ENCODE measurements at places on chromosomes 2 and 18.

- no peak for DNase-seq
Observed at GRCh38 chr2:190486037-190486623, 48.4 kb downstream of the NEMP2 start.

GRCh38 chr2:101003278-101003775, 1.2 kb downstream of the RPL31 start:
- DNase-seq = no peak

- DNase-seq = no peak
Observed at GRCh38 chr2:147488472-147488871, 356.4 kb upstream of the ACVR2A start.

GRCh38 chr2:3956406-3956805, 253.0 kb downstream of the DCDC2C start:
- DNase-seq = no peak

- no peak for DNase-seq
Observed at GRCh38 chr2:60230037-60230436, 323.4 kb downstream of the BCL11A start.

GRCh38 chr2:84881581-84882413, 913 bp upstream of the TRABD2A start:
- DNase-seq = peak; percentile 18

GRCh38 chr2:142974288-142975024, 97.0 kb downstream of the KYNU start:
- DNase-seq = no peak

- DNase-seq = no peak
Observed at GRCh38 chr2:237258116-237258515, 155.8 kb downstream of the COL6A3 start.

GRCh38 chr18:25169701-25170100, 182.3 kb downstream of the ZNF521 start:
- DNase-seq = no peak

GRCh38 chr2:27890924-27891672, 569 bp downstream of the BABAM2 start:
- DNase-seq = peak; percentile 57

DNA sequence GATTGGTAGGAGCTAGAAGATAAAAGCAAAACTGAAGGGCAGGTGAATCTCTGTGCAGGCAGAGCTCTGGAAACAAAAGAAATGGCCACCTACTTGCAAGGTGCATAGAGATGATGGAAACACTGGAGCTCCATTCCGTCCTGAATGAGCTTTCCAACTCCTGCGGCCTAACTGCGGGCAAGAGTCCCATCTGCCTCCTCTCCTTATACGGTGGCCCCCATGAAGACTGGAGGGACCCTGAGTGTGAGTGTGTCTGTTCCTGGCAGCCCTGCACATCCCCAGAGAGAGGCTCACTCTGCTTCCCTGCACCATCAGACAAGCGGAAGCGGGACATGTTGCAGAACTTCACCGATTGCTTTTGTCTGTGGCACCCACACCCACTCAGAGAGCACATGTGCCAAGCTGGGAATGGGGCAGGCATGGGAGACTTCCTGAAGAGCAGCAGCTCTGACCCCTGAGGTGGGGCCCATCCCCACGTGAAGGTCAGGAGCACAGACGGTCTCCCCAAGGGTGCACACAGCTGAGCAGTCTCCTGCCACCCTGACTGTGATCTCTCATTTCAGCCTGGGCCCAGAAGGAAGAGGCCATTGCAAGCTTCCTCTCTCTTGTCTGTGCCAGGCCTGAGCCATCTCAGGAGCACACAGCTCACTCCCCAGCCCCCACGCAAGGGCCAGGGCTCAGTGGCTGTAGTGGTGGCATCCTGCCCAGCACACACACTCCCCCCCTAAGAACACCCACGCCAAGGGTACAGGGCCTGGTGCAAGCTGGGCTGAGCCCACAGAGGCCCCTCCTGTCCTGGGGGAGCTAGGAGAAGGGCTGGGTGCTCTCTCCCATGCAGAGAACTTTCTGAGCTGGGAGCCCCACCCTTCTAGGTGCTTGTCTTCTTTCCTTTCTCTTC, 75.3 kb downstream of the STPG4 start:
- DNase-seq = peak; percentile 21

GRCh38 chr2:122390406-122390805, 635.0 kb downstream of the TSN start:
- DNase-seq = no peak

GRCh38 chr2:195238826-195239225, 418.2 kb upstream of the SLC39A10 start:
- DNase-seq = no peak

DNA sequence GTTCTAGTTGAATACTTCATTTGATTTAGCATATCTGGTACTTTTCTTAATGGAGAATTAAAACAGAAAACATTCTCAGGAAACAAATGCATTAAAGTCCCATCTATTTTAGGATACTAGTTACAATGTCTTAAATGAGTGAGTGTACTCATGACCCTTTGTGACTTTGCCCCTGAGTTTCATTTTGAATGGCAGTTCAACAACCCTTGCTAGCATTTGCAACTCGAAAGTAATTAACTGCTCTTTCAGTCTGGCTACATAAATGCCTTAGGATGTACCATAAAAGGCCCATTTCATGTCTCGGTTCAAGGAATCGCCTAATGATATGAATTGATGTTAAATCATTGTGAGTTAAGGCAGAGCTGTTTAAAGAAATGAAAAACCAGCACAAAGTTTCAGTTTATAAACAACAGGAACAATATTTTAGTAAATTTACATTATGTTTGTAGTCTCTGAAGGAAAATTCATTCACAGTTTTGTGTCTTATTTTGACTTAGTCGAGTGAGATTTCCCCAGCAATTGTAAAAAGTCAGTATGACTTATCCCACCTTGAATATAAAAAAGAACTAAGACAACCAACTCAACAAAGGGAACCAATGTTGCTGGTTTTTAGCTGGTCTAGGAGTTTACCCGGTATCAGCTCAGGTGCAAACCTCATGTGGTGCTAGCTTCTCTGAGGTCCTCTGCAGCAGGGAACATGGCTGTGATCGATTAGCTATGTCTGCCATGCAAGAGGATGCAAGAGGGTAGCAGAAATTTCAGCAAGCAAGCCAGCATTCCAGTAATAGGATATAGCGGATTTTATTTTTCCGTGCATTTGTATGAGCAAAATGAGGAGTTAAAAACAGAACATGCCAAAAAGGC, 386.2 kb downstream of the PTPRM start:
- DNase-seq = no peak

GRCh38 chr2:2788076-2788475, 457.0 kb upstream of the MYT1L start:
- DNase-seq = no peak

DNA sequence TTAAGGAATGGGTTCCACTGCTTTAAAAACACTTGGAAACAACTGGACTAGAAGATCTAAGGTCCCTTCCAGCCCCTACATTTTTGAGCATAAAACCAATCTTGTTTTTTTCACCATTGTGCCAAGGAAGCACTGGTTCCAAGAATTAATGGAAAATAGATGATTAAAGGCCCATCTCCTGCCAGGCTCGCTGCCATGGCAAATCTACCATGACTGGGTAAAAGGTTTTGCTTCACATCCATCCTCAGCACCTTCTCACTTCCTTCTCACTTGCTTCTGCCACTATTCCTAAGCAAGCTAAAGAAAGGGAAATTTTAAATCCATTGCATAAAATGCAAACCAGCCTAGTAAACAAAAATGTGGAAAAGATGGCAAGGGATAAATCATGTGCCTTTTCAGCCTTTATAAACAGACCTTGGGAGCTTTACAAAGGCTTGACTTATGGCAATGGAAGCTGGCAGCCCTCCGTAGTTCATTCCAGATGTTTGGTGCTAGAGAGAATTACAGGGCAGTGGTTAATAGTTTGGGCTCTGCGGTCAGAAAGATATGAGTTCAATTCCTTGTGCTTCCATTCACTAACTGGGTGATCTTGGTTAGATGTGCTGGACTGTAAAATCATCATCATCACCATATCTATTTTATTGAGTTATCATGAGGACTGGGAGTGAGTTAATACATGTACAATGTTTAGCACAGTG, 27.0 kb upstream of the ST3GAL5 start:
- DNase-seq = no peak

DNA sequence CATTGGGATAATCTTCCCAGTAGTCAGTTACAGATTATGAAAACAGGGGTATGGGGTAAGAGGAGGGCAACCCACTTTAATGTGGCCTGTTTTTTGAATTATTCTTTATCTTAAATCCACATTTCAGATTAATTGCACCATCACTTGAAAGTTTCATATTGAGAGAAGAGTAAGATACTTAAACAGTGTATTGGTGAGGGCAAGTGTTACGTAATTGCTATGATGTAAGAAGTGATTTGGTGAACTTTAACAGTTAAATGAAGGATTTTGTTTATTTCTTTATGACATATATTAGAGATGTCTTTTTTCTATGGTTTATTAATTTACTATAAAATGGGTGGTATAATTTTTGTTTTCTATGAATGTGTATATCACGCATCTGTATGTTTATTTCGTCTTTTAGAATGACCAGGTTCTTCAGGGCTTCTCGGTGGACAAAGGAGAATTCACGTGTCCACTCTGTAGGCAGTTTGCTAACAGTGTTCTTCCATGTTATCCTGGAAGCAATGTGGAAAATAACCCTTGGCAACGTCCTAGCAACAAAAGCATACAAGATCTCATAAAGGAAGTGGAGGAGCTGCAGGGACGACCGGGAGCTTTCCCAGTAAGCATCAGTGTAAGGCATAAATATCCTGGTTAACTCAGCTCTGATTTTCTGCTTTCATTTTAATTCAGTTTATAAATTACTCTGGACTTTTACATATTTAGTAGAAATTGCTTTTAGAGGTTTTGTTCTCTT, 171.2 kb upstream of the MYO3B start:
- no peak for DNase-seq

GRCh38 chr2:225556461-225556860, 157.0 kb downstream of the NYAP2 start:
- no peak for DNase-seq

GRCh38 chr2:110794390-110794789, 62.0 kb downstream of the ACOXL start:
- DNase-seq = no peak

DNA sequence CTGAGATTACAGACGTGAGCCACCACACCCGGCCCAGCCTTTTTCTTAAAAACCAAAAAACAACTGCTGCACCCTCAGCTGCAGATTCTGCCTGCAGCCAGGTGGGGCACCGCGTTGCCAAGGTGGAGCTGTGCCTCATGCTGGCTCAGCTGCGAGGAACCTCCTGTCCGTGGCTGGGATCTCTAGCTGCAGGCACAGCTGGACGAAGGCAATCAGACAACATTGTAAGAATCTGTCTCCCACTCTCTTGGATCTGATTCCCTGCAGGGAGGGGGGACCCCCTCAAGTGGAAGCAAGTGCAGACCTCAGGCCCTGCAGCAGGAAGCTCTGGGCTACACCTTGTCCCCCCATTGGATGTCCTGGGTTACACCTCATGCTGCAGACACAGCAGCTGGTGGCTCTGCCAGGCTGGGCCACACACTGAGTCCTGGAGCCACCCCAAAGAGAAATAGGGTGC, 24.1 kb downstream of the CIDEA start:
- no peak for DNase-seq

DNA sequence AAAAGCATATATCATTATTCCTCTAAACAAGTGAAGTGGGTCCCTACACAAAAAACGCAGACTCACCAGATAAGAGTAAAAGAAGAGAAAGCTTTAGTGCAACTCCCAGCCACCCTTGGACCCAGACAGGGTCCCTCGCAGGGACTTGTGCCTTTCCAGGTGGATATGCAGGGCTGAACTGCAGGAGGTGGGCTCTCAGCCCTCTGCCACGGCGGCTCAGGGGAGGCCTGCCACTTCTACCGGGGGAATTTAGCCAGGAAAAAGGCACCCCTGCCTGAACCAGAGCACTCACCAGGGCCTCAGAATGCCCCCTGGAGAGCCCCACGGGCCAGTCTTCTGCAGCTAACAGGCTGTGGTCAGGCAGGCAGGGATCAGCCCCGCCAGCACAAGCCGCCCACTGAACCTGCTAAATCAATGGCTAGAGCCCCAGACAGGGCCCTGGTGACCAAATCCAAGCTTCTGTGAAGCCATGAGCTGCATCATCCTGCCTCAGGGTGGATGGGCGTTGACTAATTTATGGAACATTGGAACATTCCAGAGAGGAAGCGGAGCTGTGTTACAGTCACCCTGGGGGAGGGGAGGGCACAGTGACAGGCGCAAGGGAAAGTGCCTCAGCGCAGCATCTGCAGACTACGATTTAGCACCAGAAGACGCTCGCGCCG, 209.3 kb downstream of the EIPR1 start:
- DNase-seq = no peak

DNA sequence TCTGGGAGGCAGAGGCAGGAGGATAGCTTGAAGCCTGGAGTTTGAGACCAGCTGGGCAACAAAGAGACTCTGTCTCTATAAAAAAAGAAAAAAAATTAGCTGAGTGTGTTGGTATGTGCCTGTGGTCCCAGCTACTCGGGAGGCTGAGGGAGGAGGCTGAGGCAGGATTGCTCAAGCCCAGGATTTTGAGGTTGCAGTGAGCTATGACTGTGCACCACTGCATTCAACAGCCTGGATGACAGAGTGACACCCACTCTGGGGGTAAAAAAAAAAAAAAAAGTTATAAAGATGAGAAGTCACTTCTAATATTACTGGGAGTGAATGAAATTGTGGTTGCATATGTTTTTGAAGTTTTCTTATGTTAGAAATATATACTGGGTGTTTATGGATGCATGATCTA, 71.6 kb downstream of the C2orf74 start:
- no peak for DNase-seq

GRCh38 chr2:64730551-64731262, 77.0 kb upstream of the SERTAD2 start:
- DNase-seq = no peak

DNA sequence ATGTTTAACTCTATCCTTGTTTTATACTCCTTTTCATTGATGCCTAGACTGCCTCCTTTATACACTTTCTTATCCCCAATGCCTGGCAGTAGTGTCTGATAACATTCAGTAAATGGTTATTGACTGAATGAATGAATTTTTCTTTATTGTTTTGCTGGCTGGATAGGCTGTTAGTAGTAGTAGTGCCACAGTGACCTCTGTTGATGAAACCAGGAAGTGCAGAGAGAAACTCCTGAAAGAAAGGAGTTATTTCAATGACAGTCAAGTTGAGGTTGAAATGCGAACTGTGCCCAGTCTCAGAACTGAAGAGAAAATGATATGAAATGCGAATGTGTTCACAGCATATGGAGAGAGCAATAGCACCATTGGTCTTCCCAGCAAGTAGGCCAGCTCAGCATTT, 26.8 kb upstream of the SLC9A2 start:
- no peak for DNase-seq

DNA sequence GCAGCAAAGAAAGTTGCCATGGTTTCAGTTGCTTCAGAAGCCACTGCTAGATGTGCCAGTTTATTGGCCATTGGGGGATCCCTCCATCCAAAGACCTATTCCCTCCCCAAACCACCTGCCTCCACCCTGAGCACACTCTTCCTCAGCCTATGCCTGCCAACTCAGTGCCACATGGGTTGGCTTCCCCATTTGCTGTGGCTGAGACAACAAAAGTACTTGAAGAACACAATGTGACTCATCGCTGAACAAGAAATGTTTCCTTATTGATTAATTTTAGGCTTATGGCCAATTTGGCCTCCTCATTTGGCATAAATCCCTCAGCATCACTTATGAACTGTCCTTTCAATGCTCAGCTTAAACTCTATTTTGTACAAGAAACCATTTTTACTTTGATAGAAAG, 215.9 kb downstream of the TMEM247 start:
- no peak for DNase-seq
